ENCODE measurements at places on chromosomes 16 and 17. TPM values are rescaled to one million over a fixed set of nuclear protein-coding genes. Genes with fewer than 3 reads are reported as not detected.

DNA sequence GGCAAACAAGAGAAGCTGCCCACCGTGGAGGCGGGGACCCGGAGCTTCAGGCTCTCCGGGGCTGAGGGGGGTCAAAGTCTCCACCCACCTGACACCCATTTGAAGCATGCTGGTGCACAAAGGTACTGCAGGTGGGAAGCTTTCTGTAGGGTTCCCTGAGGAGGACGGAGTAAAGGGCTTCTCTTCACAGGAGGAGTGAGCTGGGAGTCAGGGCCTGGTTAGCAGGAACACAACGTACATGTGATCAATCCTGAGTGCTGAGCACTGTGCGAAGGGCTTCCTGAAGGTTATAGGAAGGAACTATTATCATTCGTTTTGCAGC, 252.9 kb upstream of the RPL38 start:
- DNase-seq: no peak

DNA sequence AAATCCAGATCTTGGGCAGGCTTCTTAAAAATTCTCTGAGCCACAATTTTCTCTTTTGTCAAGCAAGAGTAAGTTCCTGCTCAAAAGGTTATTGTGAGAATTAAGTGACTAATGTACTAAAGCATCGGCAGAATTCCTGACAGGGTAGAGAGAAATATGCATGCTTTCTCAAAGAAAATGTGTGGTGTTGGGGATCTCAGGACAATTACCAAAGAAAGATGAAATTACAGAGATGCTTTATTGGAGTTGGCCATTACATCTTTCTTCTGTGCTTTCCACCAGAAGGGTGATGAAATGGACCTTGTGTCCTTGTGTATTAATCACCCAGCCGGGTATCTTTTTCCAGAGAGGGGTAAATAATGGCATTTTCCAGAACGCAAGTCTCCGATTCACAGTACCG, 1.7 kb upstream of the USP43 start:
- DNase-seq: no peak

Gene ATP2A3
- not detected for total RNA-seq

Gene OTOA
- total RNA-seq: under 0.01 TPM

Gene CD300LB
- total RNA-seq: not detected

Gene MYLK3
- 0.13 TPM for total RNA-seq
